ENCODE measurements at places on chromosomes 2 and 18.
A peak's percentile ranks its signal among the peaks of the same experiment; 100 is the strongest.

GRCh38 chr2:51795248-51795888, 763.4 kb upstream of the NRXN1 start:
- DNase-seq, result no peak

GRCh38 chr2:55087936-55088335, 37.7 kb upstream of the RTN4 start:
- no peak for DNase-seq

DNA sequence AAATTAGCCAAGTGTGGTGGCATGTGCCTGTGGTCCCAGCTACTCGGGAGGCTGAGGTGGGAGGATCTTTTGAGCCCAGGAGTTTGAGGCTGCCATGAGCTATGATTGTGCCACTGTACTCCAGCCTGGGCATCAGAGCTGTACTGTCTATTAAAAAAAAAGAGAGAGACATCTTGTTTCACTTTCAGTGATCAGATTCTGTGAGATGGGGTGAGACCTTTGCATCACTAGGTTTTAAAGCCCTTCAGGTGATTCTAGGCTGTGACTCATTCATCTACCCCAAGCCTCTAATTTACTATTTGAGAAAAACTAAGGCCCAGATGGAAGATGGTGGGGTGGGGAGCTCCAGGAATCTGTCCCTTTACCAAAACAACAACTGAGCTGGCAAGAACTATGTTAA, 7.1 kb downstream of the C2orf92 start:
- no peak for DNase-seq

DNA sequence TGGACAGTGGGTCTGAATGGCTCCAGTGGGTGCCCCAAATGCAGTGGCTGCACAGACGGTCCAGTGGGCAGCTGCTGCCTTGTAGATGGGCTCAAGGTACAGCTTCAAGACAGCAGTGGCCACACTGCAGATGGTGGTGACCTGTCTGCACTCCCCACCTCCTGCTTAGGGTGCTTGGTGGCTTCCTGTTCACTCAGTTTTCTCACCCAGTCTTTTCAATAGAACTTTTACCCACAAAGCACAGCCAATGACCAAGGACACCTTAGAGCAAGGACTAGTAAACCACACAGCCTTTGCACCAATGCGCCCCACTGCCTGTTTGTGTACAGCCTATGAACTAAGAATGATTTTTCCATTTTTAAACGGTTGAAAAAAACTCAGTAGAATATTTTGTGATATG, 34.9 kb downstream of the MEX3C start:
- DNase-seq, result no peak

- no peak for DNase-seq
Observed at GRCh38 chr2:154978710-154979109, 280.2 kb downstream of the KCNJ3 start.

GRCh38 chr2:88692187-88692586, 714 bp downstream of the RPIA start:
- peak; percentile 29 for DNase-seq

DNA sequence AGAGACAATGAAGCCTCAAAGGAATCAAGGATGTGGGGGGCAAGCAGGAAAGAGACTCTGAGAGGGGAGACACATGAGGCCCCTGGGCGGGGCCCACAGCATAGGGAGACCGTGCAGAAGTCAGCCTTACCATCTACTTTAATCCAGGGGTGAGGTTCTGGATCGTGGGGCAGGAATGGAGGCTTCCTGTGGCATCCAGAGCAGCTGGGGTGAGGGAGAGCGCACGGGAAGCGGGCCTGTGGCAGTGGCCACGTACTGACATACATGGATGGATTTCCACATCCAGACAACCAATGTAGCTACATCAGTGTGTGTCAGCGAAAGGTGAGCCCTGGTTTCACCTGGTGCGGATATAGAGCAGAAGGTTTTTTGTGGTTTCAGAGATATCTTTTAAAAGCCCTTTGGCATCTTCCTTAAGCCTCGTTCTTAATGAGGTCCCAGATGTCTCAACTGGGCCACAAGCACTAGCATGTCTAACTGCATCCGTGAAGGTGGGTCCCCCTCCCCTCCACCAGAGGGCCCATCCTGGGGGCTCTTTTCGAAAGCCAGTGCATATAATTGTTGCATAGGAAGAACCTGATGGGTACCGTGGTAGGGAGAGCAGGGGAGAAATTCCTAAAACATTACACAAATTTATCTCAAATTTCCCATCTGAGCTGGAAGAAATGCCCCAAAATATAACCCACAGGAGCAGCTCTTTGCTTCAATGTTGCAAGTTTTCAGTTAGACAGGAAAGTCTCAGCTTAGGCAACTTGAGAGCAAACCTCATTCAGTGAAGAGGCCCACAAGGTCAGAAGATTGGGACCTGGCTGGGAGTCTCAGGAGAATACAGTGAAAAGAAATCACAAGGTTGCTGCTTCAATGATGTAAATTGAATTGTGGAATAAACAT, 90.9 kb downstream of the SP3 start:
- no peak for DNase-seq

DNA sequence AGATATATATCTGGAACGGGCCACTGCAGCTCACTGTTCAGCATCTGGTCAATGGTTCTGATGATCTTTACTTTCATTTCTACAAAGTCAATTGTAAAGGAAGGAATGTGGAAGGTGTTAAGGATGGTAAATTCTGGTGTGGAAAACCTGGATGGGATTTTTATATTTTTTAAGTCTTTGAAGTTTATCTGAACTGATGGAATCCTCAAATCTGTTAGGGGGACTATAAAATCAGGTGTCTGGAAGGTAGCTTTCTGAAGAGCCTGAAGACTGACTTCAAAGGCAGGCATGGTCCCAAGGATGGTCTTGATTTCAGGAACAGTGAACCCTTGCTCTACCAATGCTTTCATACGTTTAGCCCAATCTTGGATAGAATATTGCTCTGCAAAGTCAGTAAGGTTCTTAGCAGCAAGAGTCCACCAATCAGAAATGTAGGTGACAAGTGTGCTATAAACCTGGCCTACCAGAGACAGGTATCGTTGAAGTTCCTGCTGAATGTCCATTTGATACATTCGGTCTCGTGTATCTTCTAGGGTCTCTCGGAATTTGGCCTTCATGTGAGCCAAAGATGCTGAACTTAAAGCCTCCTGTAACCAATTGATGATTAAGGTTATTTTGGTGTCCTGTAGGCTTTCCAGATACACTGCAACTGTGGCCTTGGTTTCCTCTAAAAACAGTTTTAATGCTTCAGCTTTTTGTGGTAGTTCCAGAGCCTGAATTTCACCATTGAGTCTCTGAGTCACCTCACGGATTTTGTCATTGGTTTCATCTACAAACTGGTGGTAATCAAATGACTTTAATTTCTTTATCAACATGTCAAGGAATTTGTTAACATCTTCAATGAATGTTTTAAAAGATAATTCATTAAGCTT, 34.8 kb downstream of the APOB start:
- no peak for DNase-seq

- no peak for DNase-seq
Observed at GRCh38 chr2:235587202-235587601, 93.4 kb downstream of the AGAP1 start.

DNA sequence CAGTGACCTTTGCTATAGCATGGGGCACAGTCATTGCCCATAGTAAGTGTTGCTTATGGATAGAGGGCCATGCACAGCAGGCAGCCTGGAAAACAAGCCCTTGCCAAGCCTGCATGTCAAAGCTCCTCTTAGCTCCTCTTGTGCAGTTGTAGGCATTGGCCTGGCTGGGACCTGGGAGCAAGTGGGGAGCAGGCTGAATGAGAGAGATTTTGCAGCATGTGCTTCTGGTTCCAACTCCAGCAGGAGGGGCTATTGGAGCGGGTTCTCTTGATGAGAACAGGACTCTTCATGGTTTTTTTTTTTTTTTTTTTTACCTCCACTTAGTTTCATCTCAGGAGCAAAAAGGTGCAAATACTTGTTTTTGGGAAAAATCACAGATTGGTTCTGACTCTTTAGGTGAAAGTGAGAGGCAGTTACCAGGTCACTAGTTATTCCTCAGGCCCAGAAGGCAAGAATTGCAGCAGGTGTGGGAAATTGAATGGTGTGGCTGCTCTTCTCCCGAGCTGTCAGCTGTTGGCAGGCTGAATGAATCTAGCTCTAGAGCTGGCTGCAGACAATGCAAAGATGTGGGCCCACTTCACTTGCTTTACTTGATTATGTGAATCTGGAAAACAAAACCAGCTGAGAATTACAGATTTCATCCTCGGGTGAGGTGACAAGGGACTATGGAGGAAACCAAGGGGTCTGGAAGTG, 95.9 kb downstream of the MAP4K4 start:
- DNase-seq, result peak; percentile 49

GRCh38 chr2:200814917-200815316, 3.2 kb downstream of the BZW1 start:
- DNase-seq, result no peak

Data from hindlimb muscle (tissue), 1 donor.